NCI-H510A treated with DMSO at 0.1 percent for 48 hours (cell line): ENCODE measurements at places on chromosomes 11 and 22.

DNA sequence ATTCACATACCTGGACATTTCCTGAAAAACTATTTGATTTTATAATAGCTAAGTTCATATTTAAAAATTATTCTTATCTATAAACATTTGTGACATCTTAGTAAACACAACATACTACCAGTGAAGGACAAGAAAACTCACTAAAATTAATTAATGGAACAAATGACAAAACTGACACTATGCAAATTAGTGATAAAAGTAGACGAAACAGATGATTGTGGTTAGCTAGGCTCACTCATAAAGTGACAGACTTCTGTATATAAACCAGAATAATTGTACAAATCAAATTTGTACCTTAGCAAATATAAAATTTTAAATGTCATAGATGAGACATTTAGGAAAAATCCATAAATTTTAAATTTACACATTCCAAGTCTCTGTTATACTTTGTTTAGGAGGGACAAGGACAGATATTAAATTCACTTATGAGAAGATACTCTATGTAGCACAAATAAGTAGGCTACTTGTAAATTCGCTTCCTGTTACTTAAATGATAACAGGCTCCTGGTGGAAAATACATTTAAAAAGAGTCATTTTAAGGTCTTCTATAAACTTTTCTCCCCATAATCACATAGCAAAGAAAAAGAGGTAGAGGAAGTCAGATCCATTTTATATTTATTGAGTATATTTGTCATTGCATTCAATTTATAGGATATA lies 81.2 kb downstream of the KIF18A start:
- no peak for DNase-seq

DNA sequence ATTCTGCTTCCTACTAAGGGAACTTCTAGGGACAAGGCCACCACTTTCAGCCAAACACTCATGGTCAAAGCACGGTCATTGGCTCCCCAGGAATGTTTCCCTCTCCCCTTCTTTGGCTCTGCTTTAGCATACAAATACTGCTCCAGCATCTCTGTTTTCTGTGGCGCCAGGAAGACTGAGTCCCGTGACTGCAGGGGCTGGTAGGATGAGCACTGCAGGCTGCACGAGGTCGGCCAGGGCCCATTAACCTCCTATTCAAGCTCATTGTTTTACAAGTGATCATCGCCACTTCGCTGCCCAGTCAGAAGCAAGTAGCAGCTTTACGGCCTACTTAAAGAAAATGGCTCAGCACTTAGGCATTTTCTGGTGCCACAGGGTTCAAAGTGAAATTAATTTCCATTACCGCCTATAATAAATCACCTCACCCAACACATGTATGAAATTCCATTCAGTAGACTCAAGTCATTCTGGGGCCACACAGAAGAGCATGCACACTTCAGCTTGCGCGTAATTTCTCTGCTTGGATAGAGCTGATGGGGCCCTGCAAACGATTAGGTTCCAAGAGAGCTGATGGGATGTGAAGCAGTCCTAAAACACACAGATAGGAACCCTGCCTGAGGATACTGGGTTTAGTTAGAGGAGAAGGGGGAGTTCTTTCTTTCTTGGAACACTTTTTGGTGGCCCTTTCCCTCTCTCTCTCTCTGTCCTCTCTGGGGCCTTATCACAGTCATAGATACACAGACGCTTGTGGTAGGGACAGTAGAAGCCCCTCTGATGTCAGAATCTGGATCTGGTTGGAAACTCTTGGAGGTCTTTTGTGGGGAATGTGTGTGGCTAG lies 173.7 kb downstream of the KIF18A start:
- DNase-seq: no peak

DNA sequence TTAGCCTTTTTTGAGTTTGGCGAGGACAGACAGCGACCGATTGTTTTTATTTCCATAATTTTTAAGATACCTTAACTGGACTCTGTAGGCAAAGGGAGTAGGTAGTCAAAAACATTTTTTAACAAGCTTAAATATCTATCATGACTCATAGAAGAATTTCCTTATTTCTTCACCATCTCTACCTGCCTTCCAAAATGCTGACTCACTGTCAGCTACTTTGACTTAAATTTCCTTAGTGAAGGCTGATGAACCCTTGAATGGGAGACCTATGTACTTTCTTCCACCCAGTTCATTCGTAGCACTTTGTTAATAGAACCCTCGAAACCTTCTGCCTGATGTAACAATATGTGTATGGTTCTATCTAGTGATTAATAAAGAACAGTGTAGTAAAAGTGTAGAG lies 1.1 kb upstream of the MTMR2 start:
- DNase-seq: no peak

DNA sequence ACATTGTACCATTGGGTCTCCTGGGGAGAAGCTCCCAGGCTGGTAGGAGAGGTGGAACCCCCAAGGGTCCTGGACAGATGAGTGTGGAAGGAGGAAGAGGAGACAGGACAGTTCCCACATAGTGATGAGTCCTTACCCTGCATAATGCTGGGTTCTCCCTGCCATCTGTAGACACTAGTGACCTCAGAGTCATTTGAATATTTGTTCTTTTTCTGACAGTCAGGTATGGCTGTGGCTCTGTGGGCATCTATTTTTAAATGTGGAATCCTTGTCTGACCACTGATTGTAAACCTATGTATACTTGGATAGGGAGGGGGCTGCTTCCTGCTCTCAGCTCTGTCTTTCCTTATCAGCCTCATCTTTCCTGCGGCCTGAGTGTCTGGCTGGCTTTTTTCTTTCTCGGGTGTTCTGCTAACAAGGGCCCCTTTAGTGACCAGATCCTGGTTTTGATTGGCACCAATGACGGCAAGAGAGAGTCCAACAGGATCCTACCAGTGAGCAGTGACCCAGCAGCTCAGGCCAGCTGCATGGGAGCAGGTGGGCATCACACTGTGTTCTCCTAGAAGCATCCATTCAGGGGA lies 2.6 kb upstream of the SLC5A1 start:
- no peak for DNase-seq

- no peak for DNase-seq
Measured at GRCh38 chr11:104332110-104332509, 168.2 kb upstream of the PDGFD start.
